CD4-positive, alpha-beta T cell treated with Interferon alpha-2 for 1 hour (primary cell): ENCODE measurements at places on chromosomes 16 and 17.

GRCh38 chr17:37123386-37123785 is 174.6 kb downstream of the AATF start:
- no peak for DNase-seq

- no peak for DNase-seq
These were observed 1.7 kb downstream of the ANKRD40CL start for GRCh38 chr17:50765454-50766221.

- DNase-seq, result peak; percentile 19
These were observed 761 bp upstream of the CCL8 start for GRCh38 chr17:34318474-34318873.

GRCh38 chr17:62921817-62922216 is 44.2 kb upstream of the TANC2 start:
- DNase-seq, result no peak

- peak; percentile 1 for DNase-seq
These were observed 81.5 kb downstream of the CA4 start for GRCh38 chr17:60231234-60231633.

DNA sequence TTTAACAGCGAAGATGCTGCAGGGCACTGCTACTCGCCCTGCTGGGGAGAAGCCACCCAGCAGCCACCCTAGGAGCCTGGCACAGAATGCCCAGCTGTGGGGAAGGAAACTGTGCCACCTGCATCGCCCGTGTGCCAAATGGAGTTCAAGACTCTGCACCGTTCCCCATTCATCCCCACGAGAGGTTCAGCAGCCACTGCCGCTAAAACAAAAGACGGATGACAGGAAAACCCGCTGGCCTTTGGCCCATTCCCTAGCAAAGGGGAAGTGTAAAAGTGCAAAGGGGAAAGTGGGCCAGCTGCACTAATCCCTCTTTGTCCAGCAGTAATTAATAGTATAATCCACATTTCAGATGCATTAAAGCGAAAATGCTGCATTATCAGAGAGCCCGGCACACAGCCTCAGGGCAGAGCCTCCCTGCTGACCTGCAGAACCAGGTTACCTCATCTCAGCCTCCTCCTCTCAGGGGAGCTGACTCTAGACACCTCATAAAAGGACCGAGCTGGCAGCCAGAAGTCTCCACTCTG is 37.7 kb downstream of the ZFHX3 start:
- DNase-seq, result no peak

- DNase-seq, result no peak
These were observed 587.9 kb downstream of the CDH13 start for GRCh38 chr16:83214671-83215070.

GRCh38 chr17:74610108-74610507 is 13.4 kb downstream of the CD300E start:
- DNase-seq, result no peak

- DNase-seq, result no peak
These were observed 1.9 kb downstream of the GLTPD2 start for GRCh38 chr17:4790705-4791088.

- no peak for DNase-seq
These were observed 26.1 kb downstream of the SLC5A10 start for GRCh38 chr17:18978050-18978449.

GRCh38 chr16:15803618-15804017 is 53.2 kb downstream of the MYH11 start:
- no peak for DNase-seq

DNA sequence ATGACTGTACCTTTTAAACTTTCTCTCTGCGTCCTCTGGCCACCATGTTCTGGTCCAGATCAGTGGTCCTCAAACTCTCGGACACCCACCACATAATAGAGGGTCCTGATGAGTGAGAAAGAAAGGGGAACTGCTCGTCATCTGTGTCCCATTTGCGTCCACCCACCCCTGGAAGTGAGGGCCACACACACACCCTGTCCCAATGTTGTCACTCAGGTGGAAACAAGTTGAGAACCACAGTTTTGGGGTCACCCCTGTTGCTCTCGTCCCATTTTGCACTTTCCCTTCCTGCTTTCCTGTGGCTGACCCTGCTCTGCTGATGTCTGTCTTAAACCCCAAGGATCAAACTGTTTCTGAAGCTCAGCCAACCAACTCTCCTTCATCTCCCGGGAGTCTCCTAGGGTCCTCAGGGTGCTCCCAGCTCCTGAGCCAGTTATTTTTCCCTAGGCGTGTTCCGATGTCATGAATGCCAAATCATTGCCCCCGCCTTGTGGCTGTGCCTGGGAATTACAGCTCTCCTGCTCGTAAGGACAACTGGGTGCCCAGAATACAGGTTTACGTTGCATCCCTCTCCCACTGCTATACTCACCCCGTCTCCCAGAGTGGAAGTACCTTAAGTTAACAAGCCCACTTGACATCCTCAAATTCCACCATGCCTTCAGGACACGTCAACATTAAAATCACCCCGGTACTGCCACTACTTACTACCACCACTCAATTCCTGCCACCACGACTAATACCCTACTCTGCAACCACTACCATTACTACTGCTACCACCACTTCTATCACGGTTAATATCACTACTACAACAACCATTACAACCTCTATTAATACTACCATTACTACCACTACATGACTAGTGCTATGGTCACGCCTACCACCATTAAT is 26.0 kb upstream of the HNF1B start:
- DNase-seq, result no peak

GRCh38 chr17:40539711-40540411 is 25.4 kb downstream of the CCR7 start:
- DNase-seq, result no peak

DNA sequence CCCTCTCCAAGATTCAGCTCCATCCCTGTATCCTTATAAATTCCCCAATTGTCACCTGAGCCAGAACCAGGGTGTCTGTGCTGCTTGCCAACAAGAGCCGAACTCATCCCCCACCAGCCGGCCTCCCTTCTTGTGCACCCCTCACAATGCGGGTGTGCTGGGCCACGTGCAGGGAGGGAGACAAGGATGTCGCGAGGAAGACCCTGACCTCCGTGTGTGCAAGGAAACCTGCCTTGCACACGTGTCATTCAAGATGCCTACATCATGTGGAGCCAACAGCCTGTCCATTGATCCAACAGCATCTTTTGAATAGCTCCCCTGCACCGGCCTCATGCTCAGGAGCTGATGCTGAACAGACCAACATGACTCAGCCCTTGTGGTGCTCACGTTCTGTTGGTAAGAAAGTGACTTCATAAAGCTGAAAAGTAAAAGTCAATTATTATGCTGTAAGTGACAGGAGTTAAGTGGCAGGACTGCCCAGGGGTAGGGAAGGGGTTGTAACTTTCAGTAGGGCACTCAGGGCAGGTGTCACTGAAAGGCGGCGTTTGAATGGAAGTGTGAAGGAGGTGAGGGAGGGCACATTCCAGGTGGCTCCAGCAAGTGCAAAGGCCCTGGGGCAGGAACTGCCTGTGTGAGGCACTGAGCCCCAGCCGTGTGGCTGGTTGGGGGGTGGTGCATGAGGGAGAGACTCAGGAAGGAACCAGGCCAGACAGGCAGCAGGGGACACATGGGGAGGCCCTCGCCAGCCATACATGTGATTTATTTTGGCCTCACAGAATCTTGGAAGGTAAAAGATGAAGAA is 302.2 kb downstream of the FOXL1 start:
- no peak for DNase-seq

- DNase-seq, result no peak
These were observed 129.3 kb upstream of the AXIN2 start for GRCh38 chr17:65690626-65691310.

- DNase-seq, result no peak
These were observed 8.8 kb downstream of the MAP3K3 start for GRCh38 chr17:63631062-63631461.

- DNase-seq, result no peak
These were observed 13.2 kb upstream of the SLC12A3 start for GRCh38 chr16:56851671-56852400.

DNA sequence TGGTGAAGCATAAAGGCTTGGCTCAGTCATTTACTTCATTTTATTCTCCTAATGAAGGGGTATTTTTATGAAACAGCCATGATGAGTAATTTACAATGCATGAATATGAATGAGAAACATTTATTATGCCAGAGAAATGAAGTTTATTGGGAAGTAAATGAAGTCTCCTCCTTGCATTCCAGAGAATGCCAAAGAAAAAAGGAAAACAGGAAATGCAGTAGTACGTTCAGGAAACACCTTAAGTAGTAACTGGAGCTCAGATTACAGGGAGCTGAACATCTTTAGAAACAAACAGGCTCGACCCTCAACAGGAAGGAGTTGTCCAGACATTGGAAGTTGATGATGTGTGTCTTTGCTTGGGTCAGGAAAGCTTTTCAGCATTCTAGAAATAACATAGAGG is 4.6 kb downstream of the KRT34 start:
- DNase-seq, result no peak
